ENCODE measurements at places on chromosomes 3 and 15.
A peak's percentile ranks its signal among the peaks of the same experiment; 100 is the strongest.

DNA sequence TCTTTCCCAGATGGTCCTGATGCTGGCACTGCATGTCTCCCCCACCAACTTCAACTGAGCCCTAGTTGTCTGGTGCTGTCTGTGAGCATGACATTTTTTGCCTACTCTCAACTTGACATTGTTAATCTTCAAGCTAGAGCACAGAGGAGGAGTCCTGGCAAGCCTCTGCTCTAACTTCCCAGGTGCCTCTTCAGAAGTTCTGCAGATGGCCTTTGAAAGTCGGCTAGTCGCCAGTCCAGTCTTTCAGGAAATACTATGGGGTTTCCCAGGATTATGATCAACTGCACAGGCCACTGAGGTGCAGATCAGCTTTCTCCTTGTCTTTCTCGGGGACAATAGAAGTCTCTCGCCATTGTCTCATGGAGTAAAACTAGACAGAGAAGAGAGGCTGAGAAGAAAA, 86.7 kb downstream of the ST8SIA2 start:
- no peak for DNase-seq

- DNase-seq = peak; percentile 49
Measured at GRCh38 chr3:160754371-160754854, 1.6 kb upstream of the PPM1L start.

DNA sequence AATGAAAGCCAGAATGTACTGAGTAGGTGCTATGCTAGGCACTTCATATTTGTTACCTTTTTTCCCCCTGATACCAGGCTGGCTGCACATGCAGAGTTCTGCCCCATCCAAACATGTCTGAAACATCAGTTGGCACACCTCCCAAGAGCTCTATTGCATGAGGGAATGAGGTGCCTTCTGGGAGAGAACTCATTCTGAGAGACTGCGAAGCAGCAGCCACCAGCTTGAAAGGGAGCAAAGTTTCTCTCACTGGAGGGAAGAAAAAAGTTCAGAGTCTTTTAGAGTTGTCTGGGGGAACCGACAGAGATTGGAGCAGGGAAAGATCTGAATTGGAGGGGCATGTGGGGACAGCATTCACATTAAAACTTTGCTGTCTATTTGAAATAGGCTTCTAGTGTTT, 84.1 kb downstream of the AGBL1 start:
- DNase-seq = no peak

DNA sequence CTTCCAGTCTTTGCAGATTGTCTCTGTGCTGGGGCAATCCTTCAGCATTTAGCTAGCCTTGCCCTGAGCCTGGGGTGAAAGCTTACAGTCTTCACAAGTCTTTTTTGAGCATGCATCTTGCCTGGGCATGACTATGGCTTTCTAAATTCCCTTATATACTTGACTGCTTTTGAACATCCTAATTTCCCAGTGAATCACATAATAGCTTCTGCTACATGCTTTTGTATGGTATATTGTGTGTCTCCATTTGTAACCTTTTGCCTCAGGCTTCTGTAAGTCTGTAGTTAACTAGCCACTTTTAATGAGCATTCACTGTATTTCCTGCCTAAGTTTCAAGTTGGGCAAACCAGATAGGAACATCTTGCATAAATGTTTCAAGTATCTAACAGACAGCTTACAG, 76.8 kb downstream of the CHCHD4 start:
- DNase-seq = no peak

DNA sequence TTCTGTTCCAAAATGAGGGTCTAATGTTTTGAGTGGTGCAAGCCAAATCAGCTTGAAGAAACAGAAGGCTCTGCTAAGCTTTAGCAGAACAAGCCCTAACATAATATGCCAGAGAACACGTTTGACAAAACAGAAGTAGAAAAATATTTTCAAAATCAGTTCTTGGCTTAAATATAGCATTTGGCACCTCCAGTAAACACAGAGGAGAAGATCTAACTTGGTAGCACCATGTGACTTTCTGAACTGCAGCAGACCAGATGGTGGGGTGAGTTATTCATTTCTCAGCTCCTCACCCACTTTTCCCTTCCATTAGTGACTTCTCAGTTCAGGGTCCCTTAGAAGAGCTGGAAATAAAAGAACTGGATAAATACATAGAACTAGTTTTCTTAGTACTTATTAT, 395.8 kb downstream of the MAGI1 start:
- DNase-seq = no peak

Measured in kidney tubule cell (primary cell).